ENCODE measurements at places on chromosomes 11 and 22.
A peak's percentile ranks its signal among the peaks of the same experiment; 100 is the strongest.

GRCh38 chr11:57649826-57650738 lies at the start of gene YPEL4:
TSS of gene YPEL4 (minus strand) at chr11:57649912. CDS start at chr11:57647107, 2,805 bp downstream.
- DNase-seq = no peak

DNA sequence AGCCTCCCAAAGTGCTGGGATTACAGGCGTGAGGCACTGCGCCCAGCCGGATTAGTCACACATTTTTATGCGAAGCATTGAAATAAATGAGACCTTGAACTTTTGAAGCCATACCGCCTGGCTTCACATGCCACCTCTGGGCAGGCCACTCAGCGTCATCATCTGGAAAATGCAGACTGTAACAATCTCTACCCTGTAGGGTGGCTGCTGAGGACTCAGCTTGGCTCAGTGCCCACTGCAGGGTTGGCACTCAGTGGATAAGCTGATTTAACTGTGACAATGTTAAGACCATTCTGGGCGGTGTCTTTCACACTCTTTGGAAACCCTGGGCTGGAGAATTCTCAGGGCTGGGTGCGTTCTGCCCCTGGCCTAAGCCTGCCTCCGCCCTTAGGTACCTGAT lies 8.5 kb downstream of the SH3BP1 start:
- no peak for DNase-seq

- DNase-seq = no peak
Observed at GRCh38 chr11:15057329-15057728, 16.1 kb upstream of the CALCB start.

DNA sequence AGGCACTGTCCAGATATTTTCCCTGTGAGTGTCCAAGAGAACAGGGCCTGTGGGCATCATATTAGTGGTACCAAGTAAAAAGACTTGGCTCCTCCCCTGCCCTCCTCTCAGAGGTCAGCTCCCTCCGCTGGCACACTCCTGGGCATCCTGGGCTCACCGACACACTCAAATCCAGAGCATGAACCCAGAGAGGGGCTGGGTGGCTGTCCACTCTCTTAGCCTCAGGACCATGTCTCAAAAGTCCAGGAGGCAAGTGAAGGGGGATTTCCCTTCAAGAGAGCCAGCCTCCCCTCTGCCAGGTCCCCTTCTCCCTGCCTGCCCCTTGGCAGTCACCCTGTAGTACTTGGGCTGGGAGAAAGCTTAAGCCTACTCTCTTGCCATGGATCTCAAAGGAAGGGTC lies 10.3 kb downstream of the BCL9L start:
- no peak for DNase-seq

DNA sequence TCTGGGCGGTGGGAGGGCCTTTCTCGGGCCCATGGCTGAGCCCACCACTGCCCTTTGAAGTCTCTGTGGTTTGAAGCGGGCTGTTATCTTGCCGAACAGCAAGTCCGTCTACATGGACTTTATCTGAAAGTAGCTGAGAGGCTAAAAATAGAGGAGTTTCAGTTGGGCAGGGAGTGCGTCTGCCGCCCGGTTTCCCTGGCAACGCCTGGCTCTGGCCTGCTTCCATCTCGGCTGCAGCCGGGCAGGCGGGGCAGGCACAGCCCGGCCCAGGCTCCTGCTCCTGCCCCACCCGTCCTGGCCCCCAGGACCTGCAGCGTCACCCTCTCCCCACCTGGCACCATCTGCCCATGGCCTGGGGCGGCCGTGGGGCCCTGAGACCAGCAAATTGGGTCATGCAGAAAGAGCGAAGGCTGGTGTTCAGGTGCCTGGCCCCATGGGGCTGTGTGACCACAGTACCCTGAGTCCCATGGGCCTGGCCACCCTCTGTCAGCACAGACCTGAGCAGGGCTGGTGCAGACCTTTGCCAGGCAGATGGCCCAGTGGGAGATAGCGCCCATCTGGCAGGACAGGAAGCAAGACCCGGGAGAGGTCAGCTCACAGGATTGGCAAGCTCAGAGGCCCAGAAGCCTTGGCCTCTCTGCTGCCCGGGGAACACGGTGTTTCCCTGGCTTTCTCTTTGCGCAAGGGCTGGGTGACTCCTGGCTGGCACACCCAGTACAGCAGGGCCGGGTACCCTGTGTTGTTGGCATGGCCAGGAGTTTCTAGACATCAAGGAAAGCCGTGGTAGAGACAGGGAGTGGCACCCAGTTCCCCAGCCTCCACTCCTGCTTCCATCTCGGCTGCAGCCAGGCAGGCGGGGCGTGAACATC lies 79.1 kb upstream of the KCNQ1OT1 start:
- DNase-seq = no peak

GRCh38 chr11:134665188-134665535 lies 253.1 kb upstream of the B3GAT1 start:
- DNase-seq = no peak

DNA sequence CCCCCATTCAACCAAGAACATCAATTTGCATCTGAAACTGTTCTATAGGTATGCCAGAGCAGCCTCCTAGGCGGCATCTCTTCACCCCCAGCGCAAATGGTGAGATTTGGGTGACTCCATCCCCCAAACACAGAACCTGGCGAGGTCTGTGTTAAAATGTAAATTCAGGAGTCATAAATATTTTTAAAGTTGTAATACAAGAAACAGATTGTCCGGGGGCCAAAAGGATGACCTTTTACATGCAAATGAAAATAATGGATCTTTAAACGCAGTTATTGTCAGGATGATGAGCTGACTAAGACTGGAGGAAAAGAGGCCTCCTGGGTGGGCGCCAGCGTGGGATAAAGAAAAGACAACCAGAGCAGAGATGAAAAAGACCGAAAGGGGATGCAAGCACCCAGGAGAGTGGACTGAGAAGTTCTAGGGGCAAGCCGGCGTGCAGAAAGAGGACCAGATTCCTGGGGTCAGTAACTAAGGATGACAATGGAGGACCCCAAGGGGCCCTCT lies 16.0 kb upstream of the ADA2 start:
- no peak for DNase-seq

- DNase-seq = no peak
Observed at GRCh38 chr11:123381817-123382554, 48.1 kb upstream of the GRAMD1B start.

- DNase-seq = no peak
Observed at GRCh38 chr11:29629286-29629685, 387.5 kb downstream of the KCNA4 start.

- DNase-seq = no peak
Observed at GRCh38 chr22:35538801-35539321, 1.8 kb upstream of the RASD2 start.

DNA sequence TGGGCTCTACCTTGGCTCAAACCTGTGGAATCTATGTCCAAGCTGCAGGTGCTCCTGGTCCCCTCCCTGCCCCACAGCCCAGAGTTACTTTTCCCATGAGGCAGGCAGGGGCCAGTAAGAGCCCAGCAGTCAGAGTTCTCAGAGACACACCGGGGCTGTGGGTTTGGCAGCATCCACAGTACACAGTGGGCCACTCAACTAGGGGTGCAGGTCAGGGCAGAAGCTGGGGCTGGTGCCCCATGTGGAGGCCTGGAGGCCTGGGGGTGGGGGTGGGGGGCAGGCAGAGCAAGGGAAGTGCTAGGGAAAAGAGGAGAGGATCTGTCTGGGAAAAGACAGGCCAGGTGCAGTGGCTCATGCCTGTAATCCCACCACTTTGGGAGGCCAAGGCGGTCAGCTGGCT lies 2.5 kb downstream of the UPK2 start:
- no peak for DNase-seq

DNA sequence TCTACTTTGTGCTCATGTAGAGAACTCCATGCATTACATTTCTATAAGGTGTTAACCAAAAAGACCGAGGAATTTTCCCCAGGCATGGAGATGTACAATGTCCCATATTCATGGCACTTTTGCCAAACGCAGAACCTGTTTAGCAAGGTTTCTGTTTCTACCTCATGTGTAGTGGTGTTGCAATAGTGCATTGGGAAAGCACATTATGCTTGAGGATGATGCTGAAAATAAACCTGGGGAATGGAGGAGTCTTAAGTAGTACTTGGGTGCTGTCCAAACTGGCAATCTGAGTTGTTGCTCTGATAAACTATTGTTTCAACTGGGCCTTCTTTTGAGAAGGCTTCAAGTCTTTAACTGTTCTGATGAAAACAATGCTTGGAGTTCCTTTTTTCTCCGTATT lies 11.5 kb upstream of the MUC15 start:
- no peak for DNase-seq

DNA sequence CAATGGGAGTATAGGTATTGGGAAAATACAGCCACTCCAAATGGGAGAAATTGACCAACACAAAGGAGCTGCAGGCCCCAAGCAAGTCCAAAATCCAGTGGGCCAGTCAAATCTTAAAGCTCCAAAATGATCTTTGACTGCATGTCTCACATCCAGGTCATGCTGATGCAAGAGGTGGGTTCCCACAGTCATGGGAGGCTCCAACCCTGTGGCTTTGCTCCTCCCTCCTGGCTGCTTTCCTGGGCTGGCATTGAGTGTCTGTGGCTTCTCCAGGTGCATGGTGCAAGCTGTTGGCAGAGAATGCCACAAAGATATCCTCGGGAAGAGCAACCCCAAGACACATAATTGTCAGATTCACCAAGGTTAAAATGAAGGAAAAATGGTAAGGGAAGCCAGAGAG lies 80.8 kb downstream of the IGLL5 start:
- DNase-seq = no peak

- no peak for DNase-seq
Observed at GRCh38 chr11:44628730-44629700, 63.6 kb downstream of the CD82 start.

DNA sequence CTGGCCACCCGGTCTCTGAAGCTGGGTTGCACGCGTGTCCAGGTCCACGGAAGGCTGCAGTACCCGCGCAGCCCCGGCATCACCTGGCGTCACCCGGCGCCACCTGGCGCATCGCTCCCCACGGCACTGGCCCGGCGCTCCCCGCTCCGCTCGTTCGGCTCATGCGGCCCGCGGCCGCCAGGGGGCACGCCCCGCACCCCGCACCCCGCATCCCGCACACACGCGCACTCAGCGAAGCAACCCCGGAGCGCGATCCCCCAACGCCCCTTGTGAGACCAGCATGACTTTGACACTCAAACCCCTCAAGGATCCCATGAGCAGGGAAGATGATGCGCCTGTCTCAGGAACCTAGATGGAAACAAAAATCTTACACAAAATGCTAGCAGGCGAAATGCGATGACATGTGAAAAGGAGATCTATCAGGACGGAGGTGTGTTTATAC lies 11.9 kb downstream of the B3GNT6 start:
- no peak for DNase-seq

- DNase-seq = no peak
Observed at GRCh38 chr11:44600839-44601383, 35.4 kb downstream of the CD82 start.

DNA sequence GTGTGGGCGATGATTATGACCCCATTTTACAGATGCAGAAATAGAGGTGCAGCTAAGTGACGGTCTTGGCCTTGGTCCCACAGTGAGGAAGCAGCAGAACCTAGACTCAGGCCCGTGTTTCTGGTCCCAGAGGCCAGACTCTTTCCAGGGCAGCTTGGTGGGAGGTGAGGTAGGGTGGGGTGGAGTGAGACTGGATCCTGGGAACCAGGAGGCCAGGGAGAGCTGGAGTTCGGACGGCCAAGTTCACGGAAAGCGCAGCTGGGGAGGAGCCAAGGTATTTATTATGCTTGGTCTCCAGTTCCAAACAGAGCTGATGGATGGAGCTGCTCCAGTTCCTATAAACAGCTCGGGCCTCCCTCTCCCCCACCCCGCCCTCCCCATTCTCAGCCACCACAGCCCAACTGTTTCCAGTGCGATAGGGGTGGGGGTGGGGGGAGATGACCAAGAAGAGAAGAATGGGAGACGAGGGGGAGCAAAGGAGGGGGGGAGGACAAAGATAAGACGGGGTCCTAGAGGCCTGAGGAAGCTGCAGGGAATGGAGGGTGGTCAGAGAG lies 16.2 kb downstream of the LRRC32 start:
- DNase-seq = peak; percentile 44

DNA sequence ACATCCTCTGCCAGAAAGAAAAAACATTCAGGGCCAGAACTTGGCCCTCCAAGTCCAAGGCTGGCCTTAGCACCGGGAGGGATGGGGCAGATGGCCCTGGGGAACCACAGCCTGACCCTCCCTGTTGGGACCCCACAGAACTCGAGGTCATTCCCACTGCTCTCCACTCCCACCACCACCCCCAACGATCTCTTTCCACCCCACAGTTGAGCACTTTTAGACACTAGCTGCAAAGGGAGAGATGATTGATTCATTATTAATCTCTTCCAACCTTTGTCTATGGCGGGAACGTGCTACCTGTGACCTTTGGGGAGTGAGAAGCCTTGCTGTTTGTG lies 869.7 kb downstream of the BRD1 start:
- DNase-seq = no peak

Measured in AG09309 (cell line).